ENCODE measurements at places on chromosomes 13 and 19.
A peak's percentile ranks its signal among the peaks of the same experiment; 100 is the strongest.

DNA sequence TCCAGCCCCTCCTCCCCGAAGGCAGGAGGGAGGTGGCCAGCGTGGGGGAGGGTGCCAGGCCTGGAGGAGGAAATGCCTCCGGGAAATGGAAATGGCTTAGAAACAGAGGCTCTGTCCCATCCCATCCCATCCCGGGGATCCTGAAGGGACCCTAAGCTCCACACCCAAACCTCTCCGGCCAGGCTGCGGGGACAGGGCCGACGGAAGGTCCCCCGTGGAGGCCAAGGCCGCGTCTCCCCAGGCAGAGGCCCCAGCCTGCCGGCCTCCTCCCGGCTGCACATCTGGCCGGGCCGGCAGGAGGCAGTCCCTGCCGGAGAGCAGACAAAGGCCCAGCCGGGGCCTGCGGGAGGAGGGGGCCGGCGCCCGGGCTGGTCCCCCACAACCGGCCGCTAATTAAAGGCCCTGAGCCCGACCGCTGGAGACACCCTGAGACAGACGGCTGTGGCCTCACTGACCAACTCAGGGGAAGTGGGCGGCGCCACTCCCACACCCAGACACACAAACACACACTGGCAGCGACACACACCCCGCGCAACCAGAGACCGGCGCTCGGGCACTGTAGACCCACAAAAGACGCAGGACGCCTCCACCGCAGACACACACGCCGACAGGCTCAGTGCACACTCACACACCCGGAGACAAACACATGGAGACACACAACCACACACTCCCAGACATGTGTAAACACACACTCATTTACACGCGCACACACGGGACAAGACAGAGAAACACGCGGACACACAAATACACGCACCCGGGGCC is 1.1 kb downstream of the ADAMTS10 start:
- H3K27ac ChIP-seq, result peak overlapping the region; percentile 93
- peaks cover 29% of the 10 kb centered on the region for H3K36me3 ChIP-seq
- no peaks in the 10 kb centered on the region for H3K27me3 ChIP-seq
- H3K4me1 ChIP-seq, result peaks cover 32% of the 10 kb centered on the region
- DNase-seq, result no peak
- H3K4me3 ChIP-seq, result peak overlapping the region; percentile 94

- no peaks in the 10 kb centered on the region for H3K27me3 ChIP-seq
- DNase-seq, result no peak
- H3K4me1 ChIP-seq, result peaks cover 13% of the 10 kb centered on the region
- H3K27ac ChIP-seq, result no peak overlapping the region
- no peaks in the 10 kb centered on the region for H3K36me3 ChIP-seq
Measured at GRCh38 chr13:81771951-81772350, 1431.0 kb upstream of the SPRY2 start.

- H3K4me3 ChIP-seq, result no peak overlapping the region
- H3K36me3 ChIP-seq, result peaks cover 28% of the 10 kb centered on the region
- no peak for DNase-seq
Measured at GRCh38 chr19:54207983-54208783, 7.5 kb downstream of the RPS9 start.

DNA sequence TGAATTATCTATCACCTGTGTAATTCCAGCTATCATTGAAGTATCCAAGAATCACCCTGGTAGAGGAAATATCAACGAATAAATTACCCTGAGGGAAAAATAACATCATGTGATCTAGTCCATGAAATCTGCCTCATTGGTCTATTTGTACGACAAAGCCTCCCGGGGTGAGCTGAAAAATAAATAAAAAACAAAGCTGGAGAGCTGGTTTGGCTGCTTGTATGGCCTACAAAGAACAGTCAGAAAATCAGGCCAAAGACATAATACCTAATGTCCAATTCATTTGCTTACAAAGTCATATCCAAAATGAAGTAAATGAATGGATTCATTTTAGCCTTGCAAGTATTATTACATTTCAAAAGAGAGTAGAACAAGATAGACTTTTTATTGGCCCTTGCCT is 449.9 kb downstream of the KLF12 start:
- no peaks in the 10 kb centered on the region for H3K27me3 ChIP-seq
- H3K36me3 ChIP-seq, result peaks cover 8% of the 10 kb centered on the region
- peak overlapping the region; percentile 84 for H3K27ac ChIP-seq
- H3K4me3 ChIP-seq, result no peak overlapping the region
